ENCODE measurements at places on chromosomes 7 and 10.

DNA sequence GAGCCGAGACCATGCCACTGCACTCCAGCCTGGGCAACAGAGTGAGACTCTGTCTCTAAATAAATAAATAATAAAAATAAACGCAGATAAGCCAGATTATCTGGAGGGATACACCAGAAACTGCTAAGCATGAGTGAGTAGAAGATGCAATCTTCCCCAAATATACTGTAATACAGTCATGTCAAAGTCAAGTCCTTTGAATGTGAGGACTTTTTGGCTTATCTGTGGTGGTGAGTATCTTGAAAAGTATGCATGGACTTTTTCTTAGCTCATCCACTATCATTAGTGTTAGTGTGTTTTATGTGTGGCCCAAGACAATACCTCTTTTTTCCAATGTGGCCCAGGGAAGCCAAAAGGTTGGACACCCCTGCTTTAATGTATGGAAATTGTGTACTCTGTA is 44.7 kb upstream of the PITRM1 start:
- DNase-seq: no peak

GRCh38 chr10:22740180-22740579 is 25.8 kb upstream of the PIP4K2A start:
- DNase-seq: no peak

DNA sequence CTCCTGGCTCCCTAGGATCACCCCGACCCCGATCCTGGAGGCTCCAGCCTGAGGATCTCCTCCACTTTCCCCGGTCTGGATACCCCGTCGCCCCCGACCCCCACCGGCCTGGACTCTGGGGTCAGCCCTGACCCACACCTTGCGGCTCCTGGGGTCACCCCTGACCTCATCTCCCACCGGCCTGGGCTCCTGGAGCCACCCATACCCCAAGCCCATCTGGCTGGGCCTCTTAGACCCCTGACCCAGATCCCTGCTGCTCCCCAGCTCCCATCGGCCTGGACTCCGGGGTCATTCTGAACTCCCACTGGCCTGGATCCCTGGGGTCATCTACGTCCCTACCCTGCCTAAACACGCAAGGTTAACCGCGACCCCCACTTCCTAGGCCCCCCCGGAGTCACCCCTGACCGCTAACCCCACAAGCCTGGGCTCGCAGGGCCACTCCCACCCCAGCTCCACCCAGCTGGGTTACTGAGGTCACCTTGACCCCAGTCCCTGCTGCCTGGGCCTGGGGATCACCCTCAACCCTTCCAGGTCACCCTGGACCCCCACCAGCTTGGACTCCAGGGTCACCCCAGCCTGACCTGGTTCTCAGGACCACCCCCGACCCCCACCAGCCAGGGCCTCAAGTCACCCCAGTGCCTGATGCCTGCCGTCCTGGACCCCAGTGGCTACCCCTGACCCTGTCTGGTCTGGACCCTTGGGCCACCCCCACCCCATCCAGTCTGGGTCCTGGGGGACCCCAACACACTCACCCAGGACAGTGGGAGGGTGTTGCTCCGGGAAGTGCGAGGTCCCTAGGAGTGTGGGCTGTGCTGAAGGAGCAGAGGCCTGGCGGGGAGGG is 1.2 kb downstream of the FOXK1 start:
- no peak for DNase-seq

- no peak for DNase-seq
Measured at GRCh38 chr7:74040101-74040790, 12.3 kb downstream of the ELN start.

GRCh38 chr10:58836991-58837575 is 324.4 kb downstream of the BICC1 start:
- DNase-seq: no peak

GRCh38 chr10:89308736-89309135 is 6.9 kb downstream of the IFIT2 start:
- DNase-seq: no peak

- no peak for DNase-seq
Measured at GRCh38 chr7:115217373-115217772, 295.5 kb downstream of the MDFIC start.

DNA sequence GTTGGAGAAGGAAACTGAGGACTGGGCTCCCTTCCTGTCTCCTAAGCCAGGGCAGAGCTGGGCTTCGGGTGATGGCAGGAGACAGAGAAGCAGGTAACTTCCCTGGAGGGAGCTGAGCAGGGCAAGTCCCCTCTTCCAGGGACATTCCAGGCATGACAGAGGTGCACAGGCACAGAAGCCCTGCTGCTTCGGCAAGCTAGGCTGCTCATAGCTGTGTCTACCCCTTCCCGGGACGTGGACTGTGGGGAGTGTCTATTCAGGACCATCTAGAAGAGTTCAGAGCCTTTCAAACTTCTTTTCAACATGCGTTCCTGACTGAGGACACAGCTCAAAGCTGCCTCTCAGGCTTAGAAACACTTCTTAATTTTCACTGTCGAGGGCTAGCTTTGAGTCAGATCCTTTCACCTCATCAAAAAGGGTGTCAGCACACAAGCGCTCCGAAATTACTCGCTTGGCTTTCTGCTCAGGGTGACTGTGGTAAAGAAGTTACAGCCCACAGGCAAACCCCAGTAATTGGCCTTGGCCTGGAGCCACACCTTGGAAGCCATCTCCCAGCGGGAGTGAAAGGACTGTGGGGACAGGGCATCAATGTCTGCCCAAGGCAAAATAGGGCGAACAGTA is 63.7 kb upstream of the STEAP1B start:
- DNase-seq: no peak

DNA sequence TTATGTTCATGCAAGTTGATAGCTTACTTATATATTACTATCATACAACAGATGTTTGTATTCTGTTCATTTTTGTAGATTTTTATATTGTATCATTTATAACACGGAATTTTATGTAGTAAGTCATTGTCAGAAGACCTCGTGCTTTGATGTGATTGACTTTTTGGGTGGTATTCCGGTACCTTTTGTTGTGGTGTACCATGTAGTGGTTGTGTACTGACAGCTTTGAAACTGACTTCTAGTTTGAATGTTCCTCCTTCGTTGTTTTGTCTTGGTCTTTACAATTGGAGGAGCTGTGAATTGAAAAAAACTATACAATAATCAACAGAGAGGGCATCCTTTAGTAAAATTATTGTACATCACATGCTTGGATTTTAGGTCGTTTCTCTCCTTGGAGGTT is 61.5 kb downstream of the WAC start:
- DNase-seq: no peak

- no peak for DNase-seq
Measured at GRCh38 chr10:5890452-5890915, 441 bp downstream of the FBH1 start.

GRCh38 chr7:149559711-149560110 is 62.1 kb upstream of the ZNF746 start:
- DNase-seq: no peak

DNA sequence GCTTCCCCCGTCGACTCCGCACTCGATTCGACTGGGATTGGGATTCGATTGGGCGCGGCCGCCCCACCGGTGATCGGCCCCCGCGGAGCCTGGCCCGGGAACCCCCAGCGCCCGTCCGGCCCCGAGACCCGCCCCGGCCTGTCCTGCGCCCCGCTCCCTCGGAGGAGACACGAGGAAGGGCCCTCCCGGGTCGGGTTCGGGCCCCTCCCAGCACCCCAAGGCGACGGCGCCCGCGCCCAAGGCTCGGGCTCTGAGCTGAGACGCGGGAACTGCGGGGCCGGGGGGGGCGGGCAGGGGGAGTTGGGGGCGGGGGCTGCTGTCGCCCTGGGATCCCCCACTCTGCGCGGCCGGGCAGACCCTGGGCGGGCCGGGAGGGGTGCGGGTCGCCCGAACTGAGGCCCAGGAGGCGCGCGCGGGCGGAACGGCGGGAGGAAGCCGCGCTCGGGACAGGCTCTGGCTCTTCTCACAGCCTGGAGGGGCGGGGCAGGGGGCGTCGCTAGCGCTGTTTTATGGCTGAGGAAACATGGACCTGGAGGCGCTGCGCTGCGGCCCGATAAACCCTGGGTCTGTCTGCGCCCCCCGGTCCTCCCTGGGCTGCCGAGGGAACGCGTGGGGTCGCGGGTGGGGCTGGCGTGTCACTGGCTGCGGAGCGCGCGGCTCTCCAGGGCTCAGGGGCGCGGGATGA is 1.7 kb upstream of the NKX6-2 start:
- DNase-seq: no peak

- no peak for DNase-seq
Measured at GRCh38 chr7:66558201-66558641, 70.5 kb upstream of the KCTD7 start.

DNA sequence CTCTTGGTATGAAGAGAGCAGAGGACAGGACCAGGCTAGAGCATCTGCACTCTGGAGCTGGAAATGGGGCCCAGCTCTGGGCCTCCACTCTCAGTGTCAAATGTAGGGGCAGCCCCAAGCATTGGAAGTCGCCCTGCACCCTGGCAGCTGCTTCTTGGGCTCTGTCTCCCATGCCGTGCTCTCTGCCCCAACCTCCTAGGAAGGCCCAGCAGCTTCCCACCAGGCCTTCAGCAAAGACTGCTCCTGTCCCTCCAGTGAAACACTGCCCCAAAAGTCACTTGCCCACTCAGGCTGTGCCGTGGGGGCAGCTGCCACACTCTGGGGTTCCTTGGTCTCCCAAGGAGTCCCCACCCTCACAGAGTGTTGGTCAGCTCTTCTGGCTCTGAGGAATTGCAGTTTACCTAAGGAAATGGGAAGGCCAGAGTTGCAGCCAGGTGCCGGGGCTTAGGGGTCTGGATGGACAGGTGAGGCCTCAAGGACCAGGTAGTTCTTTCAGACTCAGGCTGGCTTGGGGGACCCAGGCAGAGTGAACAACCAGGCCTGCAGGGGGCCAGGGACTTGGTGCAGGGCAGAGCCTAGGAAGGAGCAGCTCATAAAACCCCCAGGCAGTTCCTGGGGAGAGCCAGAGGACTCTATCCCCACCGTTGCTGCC is 9.4 kb upstream of the OPN4 start:
- DNase-seq: no peak

DNA sequence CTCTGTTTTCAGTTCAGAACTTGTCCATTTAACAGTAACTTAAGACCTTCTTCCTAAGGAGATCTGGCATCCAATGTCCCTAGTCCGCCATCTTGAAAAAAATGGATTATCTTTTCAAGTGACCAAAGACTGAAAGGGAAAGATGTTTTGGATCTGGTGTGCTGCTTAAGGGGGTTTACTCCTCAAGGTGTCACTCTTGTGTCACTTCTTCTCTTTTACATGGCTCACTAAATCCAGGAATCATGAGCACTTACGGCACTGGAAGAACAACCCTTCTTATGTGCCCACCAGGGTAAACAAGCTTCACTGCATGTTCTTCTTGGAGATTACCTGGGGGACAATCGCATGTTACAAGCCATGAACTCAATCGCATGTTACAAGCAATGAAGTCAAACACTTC is 43.7 kb downstream of the ANXA8 start:
- DNase-seq: no peak

DNA sequence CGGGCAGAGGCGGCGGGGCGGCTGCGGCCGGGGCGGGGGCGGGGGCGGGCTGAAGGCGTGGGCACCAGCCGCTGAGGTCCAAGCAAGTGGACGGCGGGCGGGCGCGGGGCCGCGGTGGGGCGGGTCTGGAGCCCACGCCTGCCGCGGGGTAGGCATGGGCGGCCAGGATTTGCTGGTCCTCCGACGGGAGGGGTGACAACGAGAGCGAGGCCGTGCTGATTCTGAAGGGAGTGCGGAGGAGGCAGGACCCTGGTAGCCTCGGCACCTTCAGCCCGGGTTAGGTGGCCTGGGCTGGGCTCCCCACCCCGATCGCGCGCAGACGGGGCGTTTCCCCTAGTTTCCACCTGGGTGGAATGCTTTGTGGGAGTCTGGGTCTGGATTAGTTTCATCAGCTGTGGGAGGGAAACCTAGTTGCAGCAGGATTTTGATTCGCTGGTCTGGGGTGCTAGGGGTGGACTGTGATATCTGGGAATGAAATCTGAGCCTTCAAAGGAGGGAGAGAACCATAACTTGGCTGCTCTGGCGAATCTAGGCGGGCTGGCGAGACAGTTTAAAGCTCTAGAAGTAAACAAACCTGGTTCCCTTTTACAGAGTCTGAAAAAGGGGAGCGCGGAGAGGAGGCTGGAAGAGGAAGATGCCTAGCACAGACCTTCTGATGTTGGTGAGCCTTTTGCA is 609 bp downstream of the SGPL1 start:
- peak; percentile 39 for DNase-seq

GRCh38 chr10:24207341-24207740 is 1.6 kb upstream of the KIAA1217 start:
- DNase-seq: no peak

GRCh38 chr10:95242581-95243317 is 48.1 kb downstream of the PDLIM1 start:
- no peak for DNase-seq

DNA sequence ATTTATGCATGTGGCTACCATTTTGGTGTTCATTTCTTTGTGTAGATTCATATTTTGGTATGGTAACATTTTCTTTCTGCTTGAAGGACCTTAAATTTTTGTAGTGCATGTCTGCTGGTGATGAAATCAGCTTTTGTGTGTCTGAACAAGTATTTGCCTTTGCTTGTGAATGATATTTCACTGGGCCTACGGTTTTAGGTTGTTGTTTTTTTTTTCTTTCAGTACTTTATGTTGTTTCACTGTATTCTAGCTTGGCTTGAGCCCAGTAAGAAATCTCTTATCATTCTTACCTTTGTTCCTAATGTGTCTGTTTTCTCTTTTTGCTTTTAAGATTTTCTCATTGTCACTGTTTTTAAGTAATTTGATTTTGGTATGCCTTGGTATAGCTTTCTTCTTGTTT is 31.9 kb downstream of the SAMD8 start:
- no peak for DNase-seq

DNA sequence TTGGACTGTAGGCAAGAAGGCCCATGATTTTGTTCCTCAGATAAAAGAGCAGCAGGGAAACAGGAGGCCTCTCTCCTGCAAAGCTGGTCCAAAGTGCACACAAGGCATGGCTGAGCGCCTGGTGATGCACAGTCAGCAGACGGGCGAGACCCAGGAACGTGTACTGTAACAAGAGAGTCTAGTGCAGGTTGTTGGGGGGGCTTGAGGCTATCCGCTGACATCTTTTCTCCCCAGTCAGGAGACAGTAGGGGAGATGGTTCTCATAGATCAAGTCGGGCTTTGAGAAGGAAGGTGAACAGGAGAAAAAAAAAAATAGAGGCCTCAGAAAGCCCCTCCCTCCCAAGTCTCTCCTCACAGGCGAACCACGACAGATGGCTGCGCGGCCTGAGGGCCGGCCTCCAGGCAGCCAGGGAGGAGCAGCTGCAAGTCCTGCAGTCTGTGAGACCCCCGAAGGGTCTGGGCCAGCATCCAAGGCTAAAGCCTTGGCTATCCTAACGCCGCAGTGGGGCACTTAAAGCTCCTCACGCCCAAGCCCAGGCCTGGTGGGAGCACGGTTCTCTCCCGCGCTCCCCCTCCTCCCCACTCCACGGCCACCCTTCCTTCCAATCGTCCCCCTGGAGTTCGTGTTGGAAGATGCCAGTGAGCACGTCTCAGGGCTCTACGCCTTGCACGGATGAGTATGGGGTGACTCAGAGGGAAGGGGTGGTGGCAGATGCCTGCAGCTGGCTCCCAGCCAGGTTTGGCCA is 68.3 kb downstream of the PRKAG2 start:
- peak; percentile 88 for DNase-seq

- peak; percentile 11 for DNase-seq
Measured at GRCh38 chr10:34492081-34492480, 323.0 kb downstream of the PARD3 start.

All from NCI-H524 (cell line).